ENCODE measurements at places on chromosomes 3 and 15. TPM values are rescaled to one million over a fixed set of nuclear protein-coding genes. Genes with fewer than 3 reads are reported as not detected.

Gene MYZAP
- 0.13 TPM for total RNA-seq

Gene ADAMTSL3
- total RNA-seq = 0.09 TPM

Gene LXN
- total RNA-seq = not detected

Gene USP19
- total RNA-seq = 33.8 TPM

Gene MAGI1
- total RNA-seq = 25.3 TPM

Gene CAPN3
- 0.90 TPM for total RNA-seq

Gene GATA2
- 4.7 TPM for total RNA-seq

Gene MB21D2
- 2.8 TPM for total RNA-seq

Gene INAFM2
- total RNA-seq = 8.1 TPM

Gene GREM1
- 0.11 TPM for total RNA-seq

Gene CLDN16
- total RNA-seq = 0.24 TPM

Gene SEMA6D
- total RNA-seq = not detected

Gene FAM174B
- total RNA-seq = 2.1 TPM

Gene IQGAP1
- 25.9 TPM for total RNA-seq
